Prostate gland (tissue), 2 donors: ENCODE measurements at places on chromosomes 13 and 19.
A peak's percentile ranks its signal among the peaks of the same experiment; 100 is the strongest.

GRCh38 chr13:110436276-110436675, 125.2 kb downstream of the RAB20 start:
- no peaks in the 10 kb centered on the region for H3K27me3 ChIP-seq
- H3K4me3 ChIP-seq: no peak overlapping the region
- DNase-seq: no peak
- H3K36me3 ChIP-seq: no peaks in the 10 kb centered on the region

- H3K27me3 ChIP-seq: no peaks in the 10 kb centered on the region
- no peak overlapping the region for H3K4me3 ChIP-seq
- no peak overlapping the region for H3K27ac ChIP-seq
- H3K36me3 ChIP-seq: no peaks in the 10 kb centered on the region
- DNase-seq: no peak
- H3K4me1 ChIP-seq: no peaks in the 10 kb centered on the region
These were observed 29.0 kb downstream of the TNFSF11 start for GRCh38 chr13:42602906-42603305.

DNA sequence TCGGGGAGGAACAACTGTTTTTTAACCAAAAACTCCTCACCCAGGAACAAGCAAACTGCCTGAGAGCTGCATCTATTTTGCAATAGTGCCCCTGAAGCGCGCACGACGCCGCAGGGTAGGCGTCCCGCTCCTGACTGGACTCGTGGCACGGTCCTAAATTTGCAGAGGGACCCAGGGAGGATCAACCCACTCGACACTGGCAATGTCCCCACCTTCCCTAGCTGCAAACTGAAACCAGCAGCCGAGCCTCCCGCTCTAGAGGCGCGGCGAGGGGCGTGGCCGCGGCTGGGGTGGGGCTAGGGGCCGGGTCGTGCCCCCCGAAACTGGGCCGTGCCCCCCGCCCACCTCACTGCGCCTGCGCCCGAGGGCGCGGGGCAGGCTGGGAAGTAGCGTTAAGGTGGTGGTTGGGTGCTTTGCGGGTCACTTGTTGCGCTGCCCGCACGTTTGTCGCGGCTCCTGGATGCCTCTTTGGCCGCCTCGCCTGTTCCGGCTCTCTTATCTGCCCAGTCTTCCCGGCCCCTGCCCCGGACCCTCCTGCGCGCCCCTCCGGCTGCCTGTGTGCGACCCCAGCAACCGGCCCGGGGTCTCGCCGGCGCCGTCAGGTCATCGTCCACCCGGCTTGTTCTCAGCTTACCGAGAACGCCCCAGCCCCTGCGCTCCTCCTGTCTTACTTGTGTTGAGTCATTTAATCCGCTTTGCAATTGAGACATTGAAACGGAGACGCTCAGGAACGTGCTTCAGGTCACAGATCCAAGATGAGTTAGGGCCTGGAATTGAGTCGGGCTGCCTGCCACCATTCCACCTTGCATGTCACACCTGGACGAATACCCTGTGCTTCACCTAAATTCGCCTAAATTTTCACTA, 37.9 kb upstream of the LSM14A start:
- DNase-seq: peak; percentile 63
- H3K27ac ChIP-seq: peak overlapping the region; percentile 67
- peak overlapping the region; percentile 57 for H3K4me3 ChIP-seq
- no peaks in the 10 kb centered on the region for H3K4me1 ChIP-seq
- H3K27me3 ChIP-seq: no peaks in the 10 kb centered on the region
- H3K36me3 ChIP-seq: no peaks in the 10 kb centered on the region

GRCh38 chr19:44636439-44637389, 7.0 kb upstream of the PVR start:
- no peak for DNase-seq
- H3K27ac ChIP-seq: no peak overlapping the region
